ENCODE measurements at places on chromosomes 11 and 22.
A peak's percentile ranks its signal among the peaks of the same experiment; 100 is the strongest.

GRCh38 chr22:32562916-32563315 lies 88.3 kb downstream of the FBXO7 start:
- DNase-seq, result no peak

DNA sequence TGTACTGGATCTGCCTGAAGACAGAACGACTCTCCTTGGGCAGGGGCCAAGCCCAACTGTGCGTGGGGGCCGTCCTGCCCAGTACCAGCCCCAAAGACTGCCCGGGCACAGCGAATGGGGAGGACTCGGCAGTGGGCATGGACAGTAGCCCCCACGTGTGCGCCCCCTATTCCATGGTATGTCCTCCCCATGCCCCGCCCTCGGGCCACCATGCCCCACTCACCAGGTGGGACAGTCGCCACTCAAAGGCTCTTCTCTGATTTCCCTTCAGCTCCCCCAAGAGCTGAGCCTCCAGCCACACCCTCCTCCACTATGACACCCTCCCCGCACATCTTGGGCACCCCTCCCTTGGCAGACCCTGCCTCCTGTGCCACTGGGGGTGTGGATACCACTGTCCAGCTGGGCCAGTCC lies 43.5 kb downstream of the GNB1L start:
- DNase-seq, result no peak

DNA sequence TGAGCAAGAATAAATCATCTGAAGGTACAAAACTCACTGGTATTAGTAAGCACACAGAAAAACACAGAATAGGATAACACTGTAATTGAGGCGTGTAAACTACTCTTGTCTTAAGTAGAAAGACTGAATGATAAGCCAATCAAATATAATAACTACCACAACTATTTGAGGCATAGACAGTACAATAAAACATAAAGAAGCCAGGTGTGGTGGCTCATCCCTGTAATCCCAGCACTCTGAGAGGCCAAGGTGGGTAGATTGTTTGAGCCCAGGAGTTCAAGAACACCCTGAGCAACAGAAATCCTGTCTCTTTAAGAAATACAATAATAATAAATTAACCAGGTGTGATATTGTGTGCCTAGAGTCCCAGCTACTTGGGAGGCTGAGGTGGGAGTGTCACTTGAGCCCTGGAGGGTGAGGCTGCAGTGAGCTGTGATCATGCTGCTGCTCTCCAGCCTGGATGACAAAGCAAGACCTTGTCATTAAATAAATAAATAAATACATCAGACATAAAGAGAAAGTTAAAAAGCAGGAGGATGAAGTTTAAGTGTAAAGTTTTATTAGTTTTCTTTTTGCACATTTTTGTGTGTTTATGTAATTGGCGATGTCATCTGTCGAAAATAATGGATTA lies 390.6 kb downstream of the DYNC2H1 start:
- DNase-seq, result no peak

DNA sequence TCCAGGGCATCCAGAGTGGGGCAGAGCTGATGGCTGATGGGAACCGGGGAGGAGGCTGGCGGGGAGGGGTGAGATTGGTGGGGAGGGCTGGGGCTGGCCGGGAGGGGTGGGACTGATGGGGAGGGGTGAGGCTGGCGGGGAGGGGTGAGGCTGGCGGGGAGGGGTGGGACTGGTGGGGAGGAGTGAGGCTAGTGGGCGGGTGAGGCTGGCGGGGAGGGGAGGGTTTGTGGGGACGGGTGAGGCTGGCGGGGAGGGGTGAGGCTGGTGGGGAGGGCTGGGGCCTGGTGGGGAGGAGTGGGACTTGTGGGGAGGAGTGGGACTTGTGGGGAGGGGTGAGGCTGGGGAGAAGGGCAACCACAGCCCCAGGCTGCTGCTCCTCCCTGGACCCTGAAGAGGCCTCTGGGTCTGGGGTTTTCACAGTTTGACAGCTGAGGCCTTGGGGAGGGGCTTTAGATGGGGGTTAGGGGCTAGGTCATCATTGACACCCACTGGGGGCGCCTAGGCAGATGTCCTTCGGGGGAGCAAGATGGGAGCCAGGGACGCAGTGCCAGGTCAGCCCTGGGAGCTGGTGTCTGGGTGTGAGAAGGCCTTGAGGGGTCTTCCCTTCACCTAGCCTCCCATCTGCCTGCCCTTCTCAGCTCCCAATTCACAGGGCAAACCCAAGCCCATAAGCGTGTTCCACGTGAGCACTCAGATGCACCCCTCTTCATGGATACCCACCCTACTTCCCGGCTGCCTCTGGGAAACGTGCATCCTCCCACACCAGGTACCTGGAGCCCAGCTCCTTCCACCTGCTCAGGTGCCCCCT lies 26.7 kb downstream of the PARVG start:
- peak; percentile 48 for DNase-seq

- no peak for DNase-seq
Observed at GRCh38 chr11:13355191-13355590, 77.6 kb downstream of the BMAL1 start.

DNA sequence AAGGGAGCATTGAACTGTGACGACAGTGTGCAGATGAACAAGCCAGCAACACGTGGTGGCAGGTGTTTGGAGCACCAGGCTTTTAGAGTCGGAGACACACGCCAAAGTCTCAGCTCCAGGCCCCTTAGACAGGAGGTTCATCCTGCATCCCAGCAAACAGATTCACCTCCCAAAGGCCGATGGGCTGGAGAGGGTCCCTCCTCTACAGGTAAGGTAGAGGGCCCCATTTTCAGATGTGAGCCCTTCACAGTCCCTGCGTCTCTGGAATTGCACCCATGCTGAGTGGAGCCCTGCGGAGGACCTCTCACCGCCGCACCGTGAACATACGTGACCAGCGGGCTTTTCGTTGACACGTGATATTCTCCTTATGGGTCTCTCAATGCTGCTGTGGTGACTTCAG lies 109.0 kb upstream of the B3GAT1 start:
- no peak for DNase-seq

DNA sequence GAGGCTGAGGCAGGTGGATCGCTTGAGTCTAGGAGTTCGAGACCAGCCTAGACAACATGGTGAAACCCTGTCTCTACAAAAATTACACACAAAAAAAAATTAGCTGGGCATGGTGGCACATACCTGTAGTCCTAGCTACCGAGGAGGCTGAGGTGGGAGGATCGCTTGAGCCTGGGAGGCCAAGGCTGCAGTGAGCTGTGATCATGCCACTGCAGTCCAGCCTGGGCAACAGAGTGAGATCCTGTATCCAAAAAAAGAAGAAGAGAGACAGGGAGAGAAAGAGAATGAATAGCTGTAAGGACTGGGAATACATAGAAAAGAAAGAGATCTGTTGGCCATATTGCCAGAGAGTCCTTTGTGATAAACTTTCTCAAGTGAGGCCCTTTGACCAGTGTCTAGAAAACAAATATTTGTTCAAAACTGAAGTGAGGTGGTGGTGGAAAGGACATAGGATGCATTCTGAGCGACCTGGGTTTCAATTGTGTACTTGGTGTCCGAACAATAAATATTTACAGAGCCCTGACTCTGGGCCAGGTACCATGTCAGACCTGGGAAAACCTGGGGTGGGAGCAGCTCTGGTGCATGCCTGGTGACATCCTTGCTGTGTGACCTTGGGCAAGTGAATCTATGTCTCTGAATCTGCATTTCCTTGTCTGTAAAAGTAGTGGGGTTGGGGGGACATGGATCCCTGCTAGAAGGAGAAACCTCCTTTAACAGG lies 89.6 kb upstream of the CRYBB3 start:
- DNase-seq, result no peak

DNA sequence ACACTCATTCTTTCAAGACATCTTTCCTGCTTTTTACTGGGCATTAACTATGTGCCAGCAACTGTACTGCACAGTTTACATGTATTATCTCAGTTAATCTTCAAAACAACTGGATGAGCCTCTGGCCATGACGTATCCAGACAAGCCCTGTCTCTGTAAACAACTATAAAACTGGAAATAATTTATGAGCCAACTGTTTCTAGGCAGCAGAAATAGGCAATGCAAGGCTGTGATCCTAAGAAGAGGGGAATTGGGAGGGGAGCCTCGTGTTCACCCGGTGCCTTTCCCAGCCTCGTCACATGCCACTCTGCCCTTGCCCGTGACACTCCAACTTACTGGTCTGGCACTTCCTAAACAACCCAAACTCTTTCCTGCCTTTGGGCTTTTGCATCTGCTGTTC lies 82.8 kb downstream of the FBXO7 start:
- no peak for DNase-seq

DNA sequence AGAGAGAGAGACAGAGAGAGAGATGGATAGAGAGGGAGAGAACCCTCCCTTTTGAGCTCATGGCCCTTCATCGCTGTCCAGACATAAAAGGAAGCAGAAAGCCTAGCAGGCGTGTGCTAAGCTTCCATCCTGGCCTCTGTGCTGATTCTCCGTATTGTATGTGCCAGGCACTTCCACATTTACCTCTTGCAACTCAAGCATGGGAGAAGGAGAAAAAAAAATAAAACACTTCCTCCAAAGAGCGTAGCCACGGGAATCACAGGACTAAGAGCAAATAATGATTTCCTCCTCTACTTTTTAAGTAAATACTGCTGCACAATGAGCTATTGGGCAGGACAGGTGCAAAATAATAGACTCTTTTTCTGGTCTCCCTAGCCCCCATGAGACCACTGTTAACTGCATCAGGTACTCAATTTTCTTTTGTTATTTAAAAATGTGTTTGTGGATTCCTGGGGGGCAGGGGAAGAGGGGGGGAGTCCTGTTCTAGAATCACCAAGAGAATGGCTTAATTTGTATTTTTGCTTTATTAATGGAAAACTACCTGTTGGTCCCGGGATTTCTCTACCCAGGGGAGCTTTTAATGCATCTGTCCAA lies 154.3 kb downstream of the NXPE2 start:
- no peak for DNase-seq

- peak; percentile 59 for DNase-seq
Observed at GRCh38 chr11:77411137-77411707, 62.7 kb downstream of the PAK1 start.

- DNase-seq, result peak; percentile 84
Observed at GRCh38 chr22:46537225-46537945, at the start of gene CELSR1. Gene CELSR1 (minus strand): TSS chr22:46537620. CDS start chr22:46537170, 450 bp downstream.

All from islet precursor cell (in vitro differentiated cells).